ENCODE measurements at places on chromosomes 7 and 10. TPM values are rescaled to one million over a fixed set of nuclear protein-coding genes. Genes with fewer than 3 reads are reported as not detected.
A peak's percentile ranks its signal among the peaks of the same experiment; 100 is the strongest.

The TAS2R41 gene
- not detected for total RNA-seq

- peaks cover 19% of the 10 kb centered on the region for H3K27me3 ChIP-seq
- H3K4me1 ChIP-seq = peaks cover 19% of the 10 kb centered on the region
- H3K36me3 ChIP-seq = no peaks in the 10 kb centered on the region
- H3K27ac ChIP-seq = no peak overlapping the region
These were observed 32.8 kb downstream of the KCNH2 start for GRCh38 chr7:150945171-150945852.

DNA sequence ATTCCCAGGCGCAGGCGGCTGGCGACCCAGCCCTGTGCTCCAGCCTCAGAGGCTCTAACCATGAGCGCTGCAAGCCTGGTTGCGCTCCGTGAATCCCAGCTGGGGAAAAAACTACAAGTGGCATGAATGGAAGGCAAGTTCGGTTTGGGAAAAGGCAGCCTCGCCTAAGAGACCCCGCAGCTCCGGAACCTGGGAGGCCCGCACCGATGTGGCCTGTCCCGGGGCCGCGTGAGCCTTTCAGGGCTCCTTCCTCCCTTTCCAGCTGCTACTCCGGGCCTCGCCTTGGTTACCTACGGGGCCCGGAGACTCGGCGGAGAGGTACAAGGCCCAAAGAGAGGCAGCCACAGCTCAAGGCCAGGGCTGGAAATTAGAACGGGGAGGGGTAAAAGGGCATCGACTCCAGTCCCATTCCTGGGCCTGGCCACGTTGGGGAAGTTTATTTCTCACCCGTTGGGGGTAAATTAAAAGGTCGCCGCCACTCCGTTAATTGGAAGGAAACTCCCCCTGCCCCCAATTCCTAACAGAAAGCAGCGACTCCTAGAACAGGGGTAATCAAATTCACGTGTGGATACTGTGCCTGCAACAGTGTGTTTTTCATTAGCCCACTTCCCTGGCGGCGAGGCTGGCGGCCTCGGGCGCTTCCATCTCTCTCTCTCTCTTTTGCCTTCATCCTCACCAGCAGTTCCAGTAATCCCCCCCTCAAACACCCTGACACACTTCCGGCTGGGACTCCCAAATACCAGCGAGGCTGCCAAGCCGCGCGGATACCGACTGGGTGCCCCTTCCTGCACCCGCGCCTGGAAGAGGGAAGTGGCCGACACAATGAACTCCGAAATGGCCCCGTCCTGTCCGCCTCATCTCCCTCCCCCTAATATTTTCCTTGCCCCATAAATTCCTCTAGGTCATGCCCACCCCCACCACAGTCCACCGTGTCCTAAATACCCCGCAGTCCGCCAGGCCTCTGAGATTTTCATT lies 1.5 kb upstream of the HOXA9 start:
- peak overlapping the region; percentile 51 for H3K27ac ChIP-seq
- H3K4me1 ChIP-seq = peaks cover 25% of the 10 kb centered on the region
- no peak for DNase-seq
- no peaks in the 10 kb centered on the region for H3K36me3 ChIP-seq
- no peak overlapping the region for H3K4me3 ChIP-seq
- H3K27me3 ChIP-seq = peaks cover 96% of the 10 kb centered on the region

GRCh38 chr7:37333075-37333474 lies 115.6 kb downstream of the ELMO1 start:
- no peak overlapping the region for H3K4me3 ChIP-seq
- H3K4me1 ChIP-seq = peaks cover 33% of the 10 kb centered on the region
- no peaks in the 10 kb centered on the region for H3K27me3 ChIP-seq
- DNase-seq = no peak

GRCh38 chr7:37234928-37235327 lies 213.7 kb downstream of the ELMO1 start:
- DNase-seq = no peak
- H3K27me3 ChIP-seq = no peaks in the 10 kb centered on the region
- no peak overlapping the region for H3K4me3 ChIP-seq
- no peak overlapping the region for H3K27ac ChIP-seq
- H3K4me1 ChIP-seq = peaks cover 8% of the 10 kb centered on the region

DNA sequence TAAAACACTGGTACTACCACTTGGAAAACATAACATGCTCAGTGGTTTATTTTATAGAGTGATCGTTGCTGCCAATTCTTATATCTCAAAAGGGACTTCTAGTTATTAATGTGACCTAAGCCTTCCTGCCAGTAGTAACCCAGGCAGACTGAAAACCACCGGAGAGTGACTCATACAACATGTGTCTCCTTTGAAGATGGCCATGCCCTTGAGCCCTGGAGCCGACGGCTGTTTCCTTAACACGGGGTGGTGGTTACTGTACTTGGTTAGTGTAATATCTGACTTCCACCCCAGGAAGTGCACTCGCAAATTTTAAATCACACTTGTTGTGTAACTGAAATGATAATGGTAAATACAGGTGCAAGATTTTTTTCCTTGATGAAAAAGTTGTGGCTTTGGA lies 30.5 kb downstream of the JAKMIP3 start:
- no peak overlapping the region for H3K27ac ChIP-seq
- H3K27me3 ChIP-seq = peaks cover 49% of the 10 kb centered on the region
- H3K4me3 ChIP-seq = no peak overlapping the region
- peaks cover 6% of the 10 kb centered on the region for H3K4me1 ChIP-seq

DNA sequence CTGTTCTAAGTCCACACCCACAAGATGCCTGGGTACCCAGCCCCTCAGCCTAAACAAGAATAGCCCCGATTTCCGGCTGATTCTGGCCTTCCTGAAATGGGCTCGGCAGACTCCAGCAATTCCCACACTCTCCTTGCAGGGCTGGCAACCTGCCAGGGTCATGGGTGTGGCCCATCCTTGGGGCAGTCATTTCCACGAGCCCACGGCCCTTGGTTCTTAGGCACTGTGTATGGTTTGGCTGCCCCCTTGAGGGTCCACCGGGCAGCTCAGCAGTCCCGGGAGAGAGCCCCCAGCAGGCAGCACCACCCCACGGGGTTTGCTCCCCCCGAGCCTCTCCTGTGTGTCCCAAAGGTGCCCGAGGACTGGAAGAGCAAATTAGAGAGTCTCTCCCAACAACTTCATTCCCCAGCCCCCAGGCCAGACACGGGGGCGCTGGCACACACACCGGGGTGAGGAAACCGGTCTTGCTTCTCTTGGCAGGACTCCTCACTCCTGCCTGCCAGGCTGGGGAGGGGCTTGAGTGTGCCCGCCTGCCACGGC lies 142.2 kb downstream of the EMX2 start:
- H3K27ac ChIP-seq = no peak overlapping the region
- no peak overlapping the region for H3K4me3 ChIP-seq
- peaks cover 17% of the 10 kb centered on the region for H3K27me3 ChIP-seq

The TAS2R5 gene
- 0.43 TPM for total RNA-seq

DNA sequence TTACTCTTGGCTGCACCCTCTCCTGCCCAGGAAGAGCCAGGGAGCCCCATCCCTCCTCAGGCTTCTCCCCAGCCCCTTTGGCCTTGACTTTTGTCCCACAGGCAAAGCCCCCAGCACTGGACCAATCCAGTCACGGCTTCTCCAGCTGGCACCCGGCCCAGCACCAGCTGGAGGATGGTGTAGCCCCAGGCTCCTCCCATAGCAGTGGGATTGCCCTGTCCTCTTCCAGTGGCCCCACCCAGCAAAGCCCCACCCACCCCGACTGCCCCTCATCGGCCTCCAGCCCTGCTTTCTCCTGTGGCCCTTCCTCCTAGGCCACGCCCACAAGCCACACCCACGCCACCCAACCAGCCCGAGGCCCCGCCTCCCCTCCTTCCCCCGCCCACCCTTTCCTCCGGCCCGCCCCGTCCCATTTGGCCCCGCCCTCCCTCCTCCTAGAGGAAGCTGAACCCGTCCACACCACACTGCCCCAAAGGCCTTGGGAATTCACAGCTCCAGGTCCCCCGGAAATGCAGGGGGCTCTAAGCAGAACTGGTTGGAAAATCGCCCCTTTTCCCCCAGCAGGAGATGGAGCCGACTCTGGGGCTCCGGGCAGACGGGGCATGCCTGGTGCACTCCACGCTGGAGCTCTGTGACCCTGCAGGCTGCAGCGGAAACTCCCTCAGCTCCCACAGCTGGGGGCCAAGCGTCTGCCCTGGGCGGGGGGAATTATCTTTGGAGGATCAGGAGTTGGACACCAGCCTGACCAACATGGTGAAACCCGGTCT lies 25.2 kb downstream of the GET4 start:
- peaks cover 8% of the 10 kb centered on the region for H3K36me3 ChIP-seq
- H3K4me1 ChIP-seq = no peaks in the 10 kb centered on the region
- no peak overlapping the region for H3K27ac ChIP-seq
- H3K4me3 ChIP-seq = no peak overlapping the region
- DNase-seq = peak; percentile 59
- H3K27me3 ChIP-seq = no peaks in the 10 kb centered on the region

The OR9A2 gene
- not detected for total RNA-seq

The DRGX gene
- total RNA-seq = not detected

The PLPP4 gene
- total RNA-seq = not detected

The SEMA3A gene
- total RNA-seq = 1.9 TPM

The ACSL5 gene
- total RNA-seq = 54.3 TPM

DNA sequence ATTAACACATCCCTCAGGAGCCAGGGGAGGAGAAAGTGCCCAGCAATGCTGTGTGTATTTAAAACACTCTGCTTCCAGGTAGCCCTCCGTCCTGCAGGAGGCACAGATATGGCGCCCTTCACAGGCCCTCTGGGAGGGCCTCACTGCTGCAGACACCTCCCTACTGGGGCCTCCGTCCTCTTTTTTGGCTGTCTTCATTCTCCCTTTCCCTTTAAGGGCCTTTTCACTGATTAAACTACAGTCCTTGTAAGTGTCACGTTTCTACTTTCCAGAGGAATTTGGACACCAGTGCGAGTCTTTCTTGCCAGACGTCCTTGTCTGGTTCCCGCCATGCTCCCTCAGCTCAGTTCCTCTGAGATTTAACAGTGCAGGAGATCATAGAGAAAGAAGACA lies 39.7 kb upstream of the MKRN1 start:
- DNase-seq = no peak
- H3K4me3 ChIP-seq = no peak overlapping the region
- H3K4me1 ChIP-seq = peaks cover 2% of the 10 kb centered on the region
- H3K27ac ChIP-seq = no peak overlapping the region
- no peaks in the 10 kb centered on the region for H3K36me3 ChIP-seq

GRCh38 chr7:30027065-30027456 lies 559 bp upstream of the FKBP14 start:
- DNase-seq = peak; percentile 21
- H3K36me3 ChIP-seq = peaks cover 6% of the 10 kb centered on the region
- H3K4me1 ChIP-seq = peaks cover 26% of the 10 kb centered on the region
- peak overlapping the region; percentile 89 for H3K27ac ChIP-seq
- H3K27me3 ChIP-seq = no peaks in the 10 kb centered on the region

DNA sequence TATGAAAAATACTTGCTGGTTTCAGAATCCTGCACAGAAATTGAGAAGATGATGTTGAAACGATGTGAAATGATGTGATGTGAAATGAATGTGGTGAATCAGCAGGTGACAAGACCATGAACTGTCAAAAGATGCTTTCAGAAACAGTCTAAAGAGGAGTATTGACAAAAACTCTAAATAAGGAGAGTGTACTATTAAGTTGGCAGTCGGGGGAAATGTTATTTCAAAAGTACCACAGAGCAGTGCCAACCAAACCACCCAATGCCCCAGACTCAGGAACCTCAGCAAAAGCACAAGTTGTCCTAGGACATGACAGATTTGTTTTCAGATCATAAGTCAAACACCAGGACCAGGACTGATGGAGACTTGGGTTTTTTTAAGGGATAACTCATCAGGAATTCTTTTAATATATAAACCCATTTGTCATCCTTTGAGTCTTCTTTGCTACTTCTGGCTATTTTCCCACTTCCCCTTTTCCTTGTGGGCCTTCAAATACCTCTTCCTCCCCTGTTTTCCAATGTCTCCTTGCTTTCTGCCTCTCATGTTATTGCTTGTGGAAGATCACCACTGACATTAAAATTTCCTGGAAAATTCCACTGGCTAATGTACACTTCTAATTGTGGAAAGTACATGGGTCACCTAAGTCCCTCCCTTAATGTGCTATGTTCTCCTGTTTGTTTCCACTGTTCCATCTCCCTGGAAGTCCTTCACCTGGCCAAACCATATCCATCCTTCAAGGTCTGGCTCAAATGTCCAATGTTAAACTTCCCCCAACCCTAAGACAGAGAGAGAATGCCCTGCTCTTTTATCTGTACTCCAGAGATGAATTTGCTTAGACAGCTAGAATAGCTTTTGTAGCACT lies 10.2 kb upstream of the PPP1R3C start:
- no peaks in the 10 kb centered on the region for H3K4me1 ChIP-seq
- H3K36me3 ChIP-seq = no peaks in the 10 kb centered on the region

DNA sequence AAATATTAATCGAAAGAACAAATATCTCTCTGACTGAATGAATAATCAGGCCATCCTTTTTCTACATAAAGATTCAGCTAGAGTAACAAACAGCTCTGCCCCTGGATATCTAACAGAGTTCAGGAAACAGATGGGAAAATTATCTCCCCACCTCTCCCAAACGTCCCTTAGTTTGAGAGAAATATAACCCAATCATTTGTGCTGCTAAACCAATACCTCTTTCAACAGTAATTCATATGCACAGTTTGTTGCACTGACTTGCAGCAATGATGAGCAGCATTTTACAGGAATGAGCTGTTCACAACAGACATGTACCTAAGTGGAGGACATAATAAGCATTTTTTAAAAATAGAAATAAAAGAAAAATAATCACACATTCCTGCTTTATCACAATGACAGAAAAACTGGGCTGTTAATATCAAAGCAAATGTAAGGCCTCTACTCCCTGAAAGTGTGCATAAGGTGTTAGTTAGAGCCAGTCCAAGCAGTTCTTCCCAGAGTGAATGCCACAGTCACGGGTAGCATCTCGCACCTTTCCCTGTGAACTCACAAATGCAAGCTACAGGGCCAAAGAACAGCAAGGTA lies 2.3 kb downstream of the CREB3L2 start:
- H3K4me1 ChIP-seq = peaks cover 29% of the 10 kb centered on the region
- peak overlapping the region; percentile 93 for H3K4me3 ChIP-seq
- H3K36me3 ChIP-seq = peaks cover 12% of the 10 kb centered on the region

The STEAP2 gene
- not detected for total RNA-seq

The DLX6 gene
- total RNA-seq = not detected

DNA sequence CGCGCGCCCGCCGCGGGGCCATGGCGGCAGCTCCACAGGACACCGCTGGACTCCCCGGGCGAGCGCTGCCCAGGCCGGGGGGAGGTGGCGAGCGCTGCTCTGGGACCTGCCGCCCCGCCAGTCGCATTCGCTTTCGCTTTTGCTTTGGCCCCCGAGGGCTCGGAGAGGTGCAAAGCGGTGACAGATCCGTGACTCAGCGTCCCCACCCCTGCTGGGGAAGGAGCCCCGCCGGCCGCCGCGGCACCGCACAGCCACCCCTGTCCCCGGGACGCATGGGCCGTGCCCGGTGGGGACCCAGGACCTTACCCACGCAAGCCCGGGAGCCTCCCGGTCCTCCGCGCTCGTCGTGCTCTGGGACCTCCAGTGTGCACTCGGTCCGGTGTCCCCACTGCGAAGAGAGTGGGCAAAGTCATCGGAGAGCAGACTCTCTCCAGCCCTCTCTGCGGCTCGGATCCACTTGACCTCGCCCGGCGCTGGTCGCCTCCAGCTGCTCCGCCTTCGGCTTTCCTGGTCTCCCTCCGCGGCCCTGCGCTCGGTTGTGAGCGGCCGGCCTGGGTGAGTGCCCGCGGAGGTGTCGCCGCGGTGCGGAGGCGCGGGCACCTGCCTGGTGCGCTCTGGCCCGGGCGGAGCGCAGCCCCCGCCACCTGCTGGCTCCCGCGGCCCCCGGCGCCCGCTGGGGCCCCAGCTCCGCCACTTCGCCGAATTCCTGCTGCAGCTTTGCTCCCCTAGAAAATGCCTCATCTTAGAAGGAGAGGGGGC lies at the start of gene IL15RA:
Gene IL15RA, minus strand, starts transcription at position 73 of the 759 bp plus-strand sequence. Its CDS starts 51 bp downstream, at position 22.
- peak; percentile 93 for DNase-seq
- H3K36me3 ChIP-seq = peaks cover 12% of the 10 kb centered on the region
- peaks cover 14% of the 10 kb centered on the region for H3K27me3 ChIP-seq
- peak within 1 kb of the TSS; percentile 98 for H3K27ac ChIP-seq
- peaks cover 26% of the 10 kb centered on the region for H3K4me1 ChIP-seq
